ENCODE measurements at places on chromosomes 7 and 10.

GRCh38 chr10:94093286-94093905, 99.7 kb downstream of the PLCE1 start:
- DNase-seq: no peak

- DNase-seq: no peak
These were observed 584.0 kb upstream of the GHITM start for GRCh38 chr10:83555264-83555663.

- no peak for DNase-seq
These were observed 57.3 kb downstream of the REEP3 start for GRCh38 chr10:63578501-63578900.

DNA sequence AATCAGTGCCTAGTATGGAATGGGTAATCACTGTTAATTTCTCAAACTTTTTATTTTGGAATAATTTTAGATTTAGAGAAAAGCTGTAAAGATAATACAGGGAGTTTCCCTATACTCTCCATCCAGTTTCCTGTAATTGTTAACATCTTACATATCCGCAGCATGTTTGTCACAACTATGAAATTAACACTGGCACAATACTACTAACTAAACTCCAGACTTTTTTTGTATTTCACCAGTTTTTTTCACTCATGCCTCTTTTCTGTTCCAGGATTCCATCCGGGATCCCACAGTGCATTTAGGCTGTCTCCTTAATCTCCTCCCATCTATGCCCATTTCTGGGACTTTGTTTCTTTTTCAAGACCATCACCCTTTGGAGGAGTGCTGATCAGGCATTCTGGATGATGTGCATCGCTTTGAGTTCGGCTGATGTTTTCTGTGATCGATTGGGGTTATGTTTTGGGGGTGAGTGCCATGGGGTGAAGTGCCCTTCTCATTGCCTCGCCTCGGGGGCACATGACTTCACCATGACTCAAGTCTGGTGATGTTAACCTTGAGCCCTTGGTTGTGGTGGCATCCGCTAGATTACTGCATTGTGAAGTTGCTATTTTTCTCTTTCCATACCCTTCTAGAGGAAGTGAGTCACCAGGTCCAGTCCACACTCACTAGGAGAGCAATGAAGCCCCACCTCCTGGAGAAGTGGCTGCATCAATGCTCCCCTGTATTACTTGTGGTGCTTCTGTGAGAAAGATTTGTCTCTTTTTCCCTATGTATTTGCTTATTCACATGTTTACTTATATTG, 43.9 kb upstream of the GRB10 start:
- DNase-seq: no peak

Data from effector memory CD4-positive, alpha-beta T cell (primary cell).